Vein endothelial cell (primary cell): ENCODE measurements at places on chromosomes 1 and 21. TPM values are rescaled to one million over a fixed set of nuclear protein-coding genes. Genes with fewer than 3 reads are reported as not detected.

Gene LCE1D
- total RNA-seq = not detected in 2 replicates

Gene SMIM1
- total RNA-seq = 2.3 TPM in 1 of 2 replicates, not detected in the other

Gene RGS1
- total RNA-seq = not detected in 2 replicates

Gene SAMD13
- 2.3 and 2.4 TPM in 2 replicates for total RNA-seq

Gene CATSPERE
- total RNA-seq = 0.98 and 4.9 TPM in 2 replicates

Gene HORMAD1
- total RNA-seq = 0.10 and 0.33 TPM in 2 replicates

Gene LRRC71
- total RNA-seq = 0.19 and 0.33 TPM in 2 replicates

Gene FCRL1
- not detected in 2 replicates for total RNA-seq

Gene OR6Y1
- not detected in 2 replicates for total RNA-seq

Gene CR1
- not detected in 2 replicates for total RNA-seq

Gene RAB25
- not detected in 2 replicates for total RNA-seq

Gene LCE2A
- total RNA-seq = not detected in 2 replicates

Gene HRNR
- total RNA-seq = not detected in 2 replicates

Gene ASCL5
- total RNA-seq = not detected in 2 replicates

Gene FCRL4
- under 0.01 TPM in 1 of 2 replicates, not detected in the other for total RNA-seq

Gene MFAP2
- 26.2 and 54.5 TPM in 2 replicates for total RNA-seq

Gene PAX7
- not detected in 2 replicates for total RNA-seq

Gene CYP4Z1
- total RNA-seq = not detected in 2 replicates

Gene TMCO4
- total RNA-seq = 12.6 and 12.7 TPM in 2 replicates

Gene HOOK1
- under 0.01 and 0.10 TPM in 2 replicates for total RNA-seq

Gene RCSD1
- total RNA-seq = 0.65 and 0.96 TPM in 2 replicates
